ENCODE measurements at places on chromosomes 3 and 15.

GRCh38 chr3:14793126-14793857, 25.5 kb upstream of the FGD5 start:
- DNase-seq: no peak

GRCh38 chr3:134083626-134084241, 54.0 kb upstream of the SLCO2A1 start:
- DNase-seq: no peak

DNA sequence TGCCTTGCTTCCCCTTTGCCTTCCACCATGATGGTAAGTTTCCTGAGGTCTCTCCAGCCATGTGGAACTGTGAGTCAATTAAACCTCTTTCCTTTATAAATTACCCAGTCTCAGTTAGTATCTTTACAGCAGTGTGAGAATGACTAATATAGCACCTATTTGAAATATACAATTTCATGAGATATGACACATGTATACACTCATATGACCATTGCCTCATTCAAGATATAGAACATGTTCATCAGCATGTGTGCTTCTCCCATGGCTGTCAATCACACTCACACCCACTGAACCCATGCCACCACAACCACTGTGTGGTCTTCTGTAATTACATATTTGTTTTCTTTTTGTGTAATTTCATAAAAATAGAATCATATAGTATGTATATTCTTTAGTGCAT, 599.5 kb upstream of the EPHA6 start:
- DNase-seq: no peak

- no peak for DNase-seq
These were observed 133.7 kb downstream of the FILIP1L start for GRCh38 chr3:99980606-99981005.

All from GM04504 (cell line).